ENCODE measurements at places on chromosomes 12 and 14. TPM values are rescaled to one million over a fixed set of nuclear protein-coding genes. Genes with fewer than 3 reads are reported as not detected.

- DNase-seq = no peak
These were observed 464.6 kb downstream of the ADAMTS20 start for GRCh38 chr12:43087195-43088091.

GRCh38 chr14:80653956-80654355 lies 287.6 kb downstream of the CEP128 start:
- DNase-seq = no peak

DNA sequence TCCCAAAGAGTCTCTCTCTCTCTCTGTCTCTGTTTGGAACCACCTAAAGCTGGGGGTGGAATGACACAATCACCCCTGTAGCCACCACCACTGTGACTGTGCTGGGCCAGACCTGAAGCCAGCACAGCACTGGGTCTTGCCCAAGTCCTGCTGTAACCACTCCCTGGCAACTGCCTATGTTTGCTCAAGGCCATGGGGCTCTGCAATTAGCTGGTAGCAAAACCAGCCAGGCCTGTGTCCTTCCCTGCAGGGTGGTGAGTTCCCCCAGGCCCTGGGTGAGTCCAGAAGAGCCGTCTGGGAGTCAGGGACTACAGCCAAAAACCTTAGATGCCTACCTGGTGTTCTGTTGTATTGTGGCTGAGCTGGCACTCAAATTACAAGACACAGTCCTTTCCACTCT lies 50.8 kb downstream of the DGLUCY start:
- no peak for DNase-seq

GRCh38 chr12:111753144-111753881 lies 13.4 kb upstream of the ALDH2 start:
- DNase-seq = peak; percentile 79

- no peak for DNase-seq
These were observed 423 bp downstream of the ALDH6A1 start for GRCh38 chr14:74083784-74084276.

- DNase-seq = no peak
These were observed 15.2 kb downstream of the MED6 start for GRCh38 chr14:70585231-70585630.

DNA sequence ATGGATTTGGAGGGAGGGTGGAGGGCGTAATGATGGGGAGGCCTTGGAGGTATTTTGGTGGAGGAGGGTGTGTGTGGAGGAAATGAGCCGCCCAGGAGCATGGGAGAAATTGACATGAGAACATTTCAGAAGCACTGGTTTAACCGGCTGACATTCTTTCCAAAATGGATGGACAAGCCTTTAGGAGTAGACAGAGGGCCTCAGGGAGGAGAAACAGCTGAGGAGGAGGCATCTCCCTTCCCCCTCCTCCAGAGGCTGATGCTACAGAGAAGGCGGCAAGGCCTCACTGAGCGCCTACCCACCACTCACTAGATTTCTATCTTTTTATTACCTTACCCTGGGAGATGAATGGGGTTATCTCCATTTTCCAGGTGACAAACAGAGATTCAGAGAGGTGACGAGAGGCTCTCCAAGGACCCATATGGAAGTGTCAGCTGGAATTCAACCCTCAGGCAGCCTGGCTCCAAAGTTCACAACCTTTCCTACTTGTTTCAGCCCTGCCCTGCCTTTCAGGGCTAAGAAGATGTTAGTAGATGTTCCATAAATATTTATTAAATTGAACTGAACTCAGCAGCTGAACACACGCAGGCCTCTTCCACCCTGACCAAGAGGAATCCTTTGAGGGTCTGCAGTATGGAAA lies 289.6 kb downstream of the ZFP36L1 start:
- no peak for DNase-seq

- DNase-seq = no peak
These were observed 40.9 kb upstream of the TOMM20L start for GRCh38 chr14:58354808-58355207.

DNA sequence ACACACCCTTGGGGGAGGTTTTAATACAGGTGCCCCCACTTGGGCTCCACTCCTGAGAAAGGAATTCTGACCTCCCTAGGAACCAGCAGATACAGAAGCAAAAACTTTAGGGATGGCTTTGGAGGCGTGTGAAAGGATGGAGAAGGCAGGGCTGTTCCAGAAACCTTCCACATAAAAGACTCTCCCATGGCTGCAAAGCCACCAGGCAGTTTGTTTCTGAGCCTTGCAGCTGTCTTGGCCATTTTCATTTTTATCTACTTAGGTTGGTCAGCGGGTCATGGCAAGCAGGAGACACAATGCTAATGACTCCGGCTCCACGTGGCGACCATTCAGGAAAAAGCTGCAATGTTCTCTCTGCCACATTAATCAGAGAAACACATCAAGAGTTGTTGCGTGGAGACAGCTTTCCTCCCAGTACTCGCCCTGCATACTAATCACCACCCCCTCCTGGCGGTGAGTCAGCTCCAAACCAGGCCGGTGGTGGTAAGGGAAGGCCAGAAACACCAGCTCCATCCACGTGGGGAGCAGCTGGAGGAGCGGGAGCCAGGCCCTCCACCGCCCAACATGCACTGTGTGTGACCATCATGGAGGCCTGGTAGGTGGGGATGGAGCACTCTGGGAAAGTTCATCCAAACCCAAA lies 30.9 kb upstream of the IRF2BPL start:
- DNase-seq = no peak

DNA sequence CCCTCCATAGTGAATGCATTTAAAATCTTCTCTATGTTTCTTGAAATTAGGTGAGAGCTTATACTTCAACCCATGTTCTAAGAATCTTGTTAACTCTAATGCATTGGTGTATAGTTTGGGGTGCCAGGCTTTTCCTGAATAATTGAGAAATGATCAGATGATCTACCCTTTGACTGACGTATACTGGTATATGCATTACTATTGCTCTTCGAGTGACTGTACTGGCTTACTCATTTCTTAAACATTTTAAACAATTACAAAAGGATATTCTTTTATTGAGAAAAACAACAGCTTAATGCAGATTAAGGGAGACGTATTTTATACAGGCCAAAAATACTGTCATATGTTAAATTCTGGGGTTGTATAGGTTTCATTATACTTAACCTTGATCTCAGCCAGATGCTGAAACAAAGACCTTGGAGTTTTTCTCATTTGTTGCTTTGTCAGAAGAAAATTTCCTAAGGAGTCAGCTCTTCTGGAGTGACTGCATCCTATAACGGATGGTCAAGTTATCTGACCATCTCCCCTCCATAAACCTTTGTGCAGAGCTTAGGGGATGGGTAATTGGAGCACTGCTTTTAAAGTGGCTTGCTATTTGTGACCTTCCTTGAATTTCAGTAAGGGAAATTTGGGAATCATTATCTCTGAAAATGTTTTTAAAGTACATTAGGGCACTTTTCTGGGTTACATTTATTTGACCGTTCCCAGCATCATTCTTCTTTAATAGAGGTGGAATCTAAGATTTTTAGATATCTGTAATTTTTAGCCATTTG lies 507.6 kb downstream of the PCNX1 start:
- no peak for DNase-seq

- DNase-seq = no peak
These were observed 545.6 kb downstream of the SNAPC1 start for GRCh38 chr14:62307844-62308243.

DNA sequence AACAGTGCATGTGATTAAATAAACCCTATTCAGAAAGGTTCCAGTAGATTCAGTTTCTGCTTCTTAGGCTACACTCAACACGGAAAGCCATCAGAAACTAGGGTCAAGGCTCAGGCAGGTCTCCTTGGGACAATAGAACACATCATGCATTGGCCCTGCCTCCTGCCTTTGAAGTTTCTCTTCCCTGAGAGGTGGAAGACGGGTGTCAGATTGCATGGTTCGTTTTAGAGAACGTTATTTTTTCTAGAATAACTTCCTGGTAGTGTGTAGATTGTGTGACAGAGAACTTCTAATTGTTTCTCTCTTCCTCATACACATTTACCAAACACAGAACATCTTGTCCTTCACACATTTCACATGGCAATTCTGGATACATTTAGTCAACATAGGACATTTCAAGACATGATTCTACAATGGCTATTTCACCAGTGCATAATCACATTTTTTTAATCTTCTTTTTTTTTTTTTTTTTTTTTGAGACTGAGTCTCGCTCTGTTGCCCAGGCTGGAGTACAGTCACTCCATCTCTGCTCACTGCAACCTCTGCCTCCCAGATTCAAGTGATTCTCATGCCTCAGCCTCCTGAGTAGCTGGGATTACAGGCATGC lies 106.6 kb upstream of the AMN1 start:
- DNase-seq = no peak

GRCh38 chr14:61489932-61490331 lies 168.6 kb downstream of the PRKCH start:
- DNase-seq = peak; percentile 81

DNA sequence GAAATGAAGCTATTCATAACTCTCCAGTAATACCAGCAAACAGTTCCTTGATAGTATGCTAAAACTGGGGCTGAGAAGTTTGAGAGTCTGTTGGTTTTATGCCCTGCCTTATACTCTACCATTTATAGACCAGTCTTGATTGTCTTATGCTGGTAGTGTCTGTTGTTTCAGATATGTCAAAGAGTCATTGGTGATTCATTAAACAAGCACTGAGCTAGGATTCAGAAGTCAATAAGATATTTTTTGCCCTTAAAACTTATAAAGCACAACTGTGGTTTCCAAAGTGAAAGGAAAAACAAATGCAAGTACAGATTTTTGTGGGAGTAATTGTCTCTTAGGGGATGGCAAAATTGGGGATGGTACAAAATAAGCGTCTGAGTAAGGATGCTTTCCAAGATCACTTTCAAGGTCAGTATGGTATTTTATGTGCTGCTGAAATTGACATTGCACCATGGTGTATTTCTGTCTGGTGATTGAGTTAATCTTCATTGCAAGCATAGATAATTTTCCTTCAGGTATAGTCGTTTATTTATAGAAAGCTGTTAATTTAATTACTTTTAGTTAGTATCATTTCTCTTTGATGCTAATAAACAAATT lies 289.5 kb upstream of the E2F7 start:
- DNase-seq = no peak

DNA sequence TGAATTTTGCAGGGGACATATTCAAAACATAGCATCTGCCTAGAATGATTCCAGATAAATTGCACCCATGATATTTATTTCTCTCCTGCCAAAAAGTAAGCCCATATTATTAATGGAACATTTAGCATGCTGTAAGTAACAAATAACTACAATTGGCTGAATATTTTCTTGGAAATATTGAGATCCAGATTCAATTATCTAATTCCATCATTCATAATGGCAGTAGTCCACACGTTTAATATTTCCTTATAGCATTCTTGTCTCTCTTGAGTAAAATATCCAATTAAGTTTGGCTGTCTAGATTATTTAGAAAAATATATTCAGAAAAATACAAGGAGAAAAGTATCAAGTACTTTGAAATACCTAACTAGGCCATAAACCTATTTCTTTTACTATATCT lies 157.5 kb downstream of the FLRT2 start:
- DNase-seq = no peak

DNA sequence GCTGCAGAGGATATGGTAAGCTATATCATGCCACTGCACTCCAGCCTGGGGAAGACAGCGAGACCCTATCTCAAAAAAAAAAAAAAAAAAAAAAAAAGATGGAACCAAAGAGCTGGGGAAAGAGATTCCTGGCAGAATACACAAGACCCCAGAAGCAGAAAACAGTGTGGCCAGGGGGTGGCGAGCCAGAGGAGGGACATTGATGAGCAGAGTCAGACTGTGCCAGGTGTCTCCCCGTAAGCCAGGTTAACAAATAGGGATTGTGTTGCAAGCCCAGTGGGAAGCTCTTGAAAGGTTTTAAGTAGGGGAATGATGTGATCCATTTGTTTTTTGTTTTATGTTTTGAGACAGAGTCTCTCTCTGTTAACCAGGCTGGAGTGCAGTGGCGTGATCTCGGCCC lies 56.1 kb downstream of the FIGNL2 start:
- no peak for DNase-seq

GRCh38 chr14:95250140-95250769 lies 69.5 kb downstream of the CLMN start:
- DNase-seq = no peak

- DNase-seq = no peak
These were observed 1.3 kb downstream of the NAA30 start for GRCh38 chr14:57391517-57392195.

DNA sequence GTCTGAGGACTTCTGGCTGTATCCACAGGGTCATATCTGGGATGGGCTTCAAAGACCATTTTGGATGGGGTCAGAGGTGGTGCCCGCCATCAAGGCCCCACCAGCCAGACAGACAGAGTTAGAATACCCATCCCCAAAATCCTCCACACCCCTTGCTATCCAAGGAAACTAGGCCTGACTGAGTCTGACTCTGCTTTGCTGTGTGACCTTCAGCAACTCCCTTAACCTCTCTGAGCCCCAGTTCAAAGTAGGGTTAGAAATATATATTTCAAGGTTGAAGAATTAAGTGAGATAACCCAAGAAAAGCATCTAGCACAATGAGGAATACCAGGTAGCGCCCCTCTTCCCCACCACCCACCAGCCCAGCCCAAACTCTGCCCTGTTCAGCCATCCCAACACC lies 20.3 kb downstream of the BCL11B start:
- no peak for DNase-seq

GRCh38 chr12:14213542-14213941 lies 151.9 kb upstream of the ATF7IP start:
- no peak for DNase-seq

- no peak for DNase-seq
These were observed 23.7 kb downstream of the PPM1H start for GRCh38 chr12:62911286-62911685.

- no peak for DNase-seq
These were observed 57.8 kb upstream of the ARHGAP5 start for GRCh38 chr14:32019276-32019675.

DNA sequence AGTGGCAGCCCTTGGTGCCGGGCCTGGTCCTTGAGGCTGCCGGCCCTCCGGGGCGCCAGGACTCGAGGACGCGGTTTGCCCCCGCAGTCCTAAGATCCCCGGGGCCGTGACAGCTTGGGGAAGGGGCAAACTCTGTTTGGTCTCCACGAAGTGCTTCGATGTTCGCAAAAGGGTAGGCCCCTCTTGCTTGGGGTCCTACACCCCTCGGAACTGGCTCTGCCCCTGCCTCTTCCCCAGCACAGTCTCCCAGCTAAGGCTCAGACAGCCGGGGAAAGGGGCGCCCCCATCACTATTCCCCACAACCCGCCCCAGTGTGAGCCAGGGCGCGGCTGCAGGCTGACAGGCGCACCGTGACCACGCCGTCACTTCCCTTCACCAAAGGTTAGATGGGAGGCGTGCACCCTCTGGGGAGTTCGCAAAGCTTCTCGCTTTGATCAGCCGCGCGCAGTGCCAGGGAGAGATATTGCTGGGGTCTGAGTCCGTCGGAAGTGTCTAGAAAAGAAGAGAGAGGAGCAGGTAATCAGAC lies 7.2 kb upstream of the OTX2 start:
- DNase-seq = no peak

- no peak for DNase-seq
These were observed 174.2 kb upstream of the PDE3A start for GRCh38 chr12:20194171-20194570.

Gene MSRB3
- 148 TPM for total RNA-seq

Gene RNASE2
- 2.6 TPM for total RNA-seq

Gene OR4E2
- total RNA-seq = not detected

Gene SLC10A1
- total RNA-seq = not detected

Gene SLC41A2
- total RNA-seq = 3.9 TPM

Gene DEGS2
- not detected for total RNA-seq

Gene OLR1
- total RNA-seq = 0.24 TPM

Gene BATF
- total RNA-seq = 0.84 TPM

Gene SERPINA3
- total RNA-seq = 112 TPM

Gene KCNJ8
- 57.0 TPM for total RNA-seq

Gene TPPP2
- 1.1 TPM for total RNA-seq

Gene JPH4
- 0.24 TPM for total RNA-seq

Gene DAO
- total RNA-seq = not detected

Gene FLVCR2
- total RNA-seq = 3.4 TPM

Gene FAM186B
- total RNA-seq = 0.62 TPM

Gene PSMD9
- total RNA-seq = 35.4 TPM

Gene COPZ1
- total RNA-seq = 130 TPM

Gene KRT4
- total RNA-seq = not detected

Gene MYH6
- total RNA-seq = 3,910 TPM

All from Right ventricle myocardium inferior (tissue), 1 donor.